ENCODE measurements at places on chromosomes 4 and X. TPM values are rescaled to one million over a fixed set of nuclear protein-coding genes. Genes with fewer than 3 reads are reported as not detected.

The HELT gene
- total RNA-seq: not detected

The TREX2 gene
- 1.1 TPM for total RNA-seq

The PDS5A gene
- 28.1 TPM for total RNA-seq

The EXOC1L gene
- not detected for total RNA-seq

The PPBP gene
- total RNA-seq: not detected

The USP26 gene
- total RNA-seq: 0.05 TPM

The INTS6L gene
- total RNA-seq: 23.5 TPM

The CXCL3 gene
- 0.45 TPM for total RNA-seq

The ADRA2C gene
- total RNA-seq: 2.4 TPM

The SH3D19 gene
- total RNA-seq: 4.7 TPM

The KDM6A gene
- 26.9 TPM for total RNA-seq

The YY2 gene
- total RNA-seq: 4.3 TPM

The FAM50A gene
- 66.9 TPM for total RNA-seq

The NLGN4X gene
- 17.5 TPM for total RNA-seq

The HNRNPDL gene
- total RNA-seq: 428 TPM

The TMEM35A gene
- total RNA-seq: 22.2 TPM

The ATP2B3 gene
- 0.17 TPM for total RNA-seq

The NMU gene
- 2.5 TPM for total RNA-seq

The SMARCA1 gene
- total RNA-seq: 36.3 TPM

The SHROOM4 gene
- 1.7 TPM for total RNA-seq

The POU4F2 gene
- total RNA-seq: 0.22 TPM

The PDZD4 gene
- total RNA-seq: 0.30 TPM

The IL2 gene
- total RNA-seq: not detected

The ZMAT1 gene
- total RNA-seq: 13.8 TPM

The FRYL gene
- 52.6 TPM for total RNA-seq

The SLC9B1 gene
- 0.70 TPM for total RNA-seq

The GCNA gene
- total RNA-seq: 2.2 TPM

The AREG gene
- not detected for total RNA-seq
